Large intestine (tissue), 12 donors: ENCODE measurements at places on chromosomes 1 and 21.

DNA sequence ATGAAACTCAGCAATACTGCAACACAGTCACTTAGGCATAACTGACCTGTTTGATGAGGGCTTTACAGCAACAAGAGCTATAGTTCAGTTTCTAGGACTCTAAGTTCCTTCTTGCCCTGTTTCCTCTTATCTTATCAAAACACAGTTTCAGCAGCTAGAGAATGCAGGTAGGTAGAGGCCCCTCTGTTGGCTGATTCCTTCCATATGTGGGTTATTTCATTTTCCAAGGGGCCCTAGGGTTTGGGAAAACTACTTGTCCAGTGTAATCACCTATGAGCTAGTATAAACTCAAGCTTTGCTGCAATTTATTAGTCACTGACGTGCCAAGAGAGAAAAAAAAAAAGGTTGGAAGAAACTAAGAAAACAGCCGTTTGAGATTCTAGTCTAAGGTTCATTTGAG lies 607.7 kb upstream of the USP24 start:
- DNase-seq, result peak; percentile 77

DNA sequence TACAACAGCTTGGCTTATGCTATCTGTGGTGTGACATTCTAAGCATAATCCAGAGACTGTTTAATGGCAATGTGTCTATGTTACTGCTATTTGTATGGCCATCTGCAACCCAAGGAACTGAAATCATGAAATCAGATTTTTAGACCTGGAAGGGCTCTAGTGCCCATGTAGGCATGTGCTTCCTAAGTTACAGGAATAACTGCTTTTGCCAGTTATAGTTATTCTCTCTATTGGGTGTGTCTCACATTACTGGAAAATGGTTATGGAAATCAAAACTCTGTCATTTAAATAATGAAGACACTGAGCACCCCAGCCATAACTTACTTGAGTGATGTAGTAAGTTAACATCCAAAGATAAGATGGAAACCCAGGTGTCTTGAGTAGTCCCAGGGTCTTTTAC lies 12.6 kb upstream of the JUN start:
- DNase-seq, result no peak

DNA sequence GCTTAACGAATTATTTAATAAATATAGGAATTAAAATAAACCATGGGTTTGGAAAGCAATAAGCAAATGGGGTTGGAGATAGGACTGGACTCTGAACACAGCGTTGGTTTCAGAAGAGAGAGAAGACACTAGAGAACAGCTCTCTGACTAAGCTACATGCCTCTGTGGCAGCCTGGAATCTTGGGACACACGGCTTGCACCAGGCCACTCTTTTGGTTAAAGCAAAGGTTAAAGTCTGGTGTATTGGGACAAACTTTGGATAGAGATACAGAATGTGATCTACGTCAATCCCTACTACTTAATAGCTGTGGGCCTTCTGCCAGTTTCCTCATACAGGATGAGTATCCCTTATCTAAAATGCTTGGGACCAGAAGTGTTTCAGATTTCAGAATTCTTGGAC lies 49.7 kb upstream of the HSD17B7 start:
- no peak for DNase-seq

DNA sequence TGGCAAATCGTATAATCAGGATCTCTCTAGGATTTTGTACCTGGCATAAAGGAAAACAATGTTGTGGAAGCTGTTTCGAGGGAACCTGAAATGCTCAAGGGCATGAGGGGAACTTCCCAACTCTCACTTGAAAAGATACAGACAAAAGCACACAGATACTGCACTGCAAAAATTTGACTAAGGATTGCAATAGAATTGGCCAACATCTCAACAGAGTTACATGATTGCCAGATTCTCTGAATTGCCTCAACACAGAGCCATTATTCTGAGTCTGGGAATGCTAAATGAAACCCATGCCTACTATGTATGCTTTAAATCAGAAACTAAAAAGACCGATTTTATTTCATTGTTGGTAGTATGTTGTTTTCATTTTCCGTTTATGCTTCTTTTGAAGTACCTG lies 16.0 kb downstream of the KRTAP19-8 start:
- DNase-seq, result no peak

DNA sequence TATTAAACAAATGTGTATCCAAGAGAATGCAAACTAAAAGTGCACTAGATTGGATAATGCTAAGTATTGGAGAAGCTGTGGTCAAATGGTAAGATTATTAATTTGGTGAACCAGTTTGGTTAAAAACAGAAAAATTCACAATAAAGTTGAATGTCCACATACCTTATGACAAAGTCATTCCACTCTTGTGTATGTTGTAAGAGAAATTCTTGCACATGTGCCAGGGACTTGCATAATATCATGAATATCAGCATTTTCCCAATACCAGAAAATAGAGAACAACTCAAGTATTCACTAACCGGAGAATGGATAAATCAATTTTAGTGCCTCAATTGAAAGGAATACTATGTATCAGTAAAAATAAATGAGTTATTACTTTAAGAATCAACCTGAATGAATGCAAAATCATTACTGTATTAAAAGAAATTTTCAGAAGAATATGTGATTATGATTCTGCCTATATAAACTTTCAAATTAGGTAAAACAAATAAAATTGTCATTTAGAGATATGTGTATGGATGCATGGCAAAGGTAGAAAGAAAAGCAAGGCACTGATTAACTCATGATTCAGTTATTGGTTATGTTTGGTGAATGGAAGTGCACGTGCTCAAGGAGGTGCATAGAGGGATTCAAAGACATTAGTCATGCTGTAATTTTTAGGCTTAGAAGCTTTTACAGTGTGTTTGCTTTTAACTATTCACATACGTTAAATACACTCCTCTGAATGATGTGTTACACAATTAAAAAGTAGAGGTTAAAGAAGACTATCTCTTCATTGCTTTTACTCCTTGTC lies 217.4 kb upstream of the KCNK2 start:
- DNase-seq, result no peak

DNA sequence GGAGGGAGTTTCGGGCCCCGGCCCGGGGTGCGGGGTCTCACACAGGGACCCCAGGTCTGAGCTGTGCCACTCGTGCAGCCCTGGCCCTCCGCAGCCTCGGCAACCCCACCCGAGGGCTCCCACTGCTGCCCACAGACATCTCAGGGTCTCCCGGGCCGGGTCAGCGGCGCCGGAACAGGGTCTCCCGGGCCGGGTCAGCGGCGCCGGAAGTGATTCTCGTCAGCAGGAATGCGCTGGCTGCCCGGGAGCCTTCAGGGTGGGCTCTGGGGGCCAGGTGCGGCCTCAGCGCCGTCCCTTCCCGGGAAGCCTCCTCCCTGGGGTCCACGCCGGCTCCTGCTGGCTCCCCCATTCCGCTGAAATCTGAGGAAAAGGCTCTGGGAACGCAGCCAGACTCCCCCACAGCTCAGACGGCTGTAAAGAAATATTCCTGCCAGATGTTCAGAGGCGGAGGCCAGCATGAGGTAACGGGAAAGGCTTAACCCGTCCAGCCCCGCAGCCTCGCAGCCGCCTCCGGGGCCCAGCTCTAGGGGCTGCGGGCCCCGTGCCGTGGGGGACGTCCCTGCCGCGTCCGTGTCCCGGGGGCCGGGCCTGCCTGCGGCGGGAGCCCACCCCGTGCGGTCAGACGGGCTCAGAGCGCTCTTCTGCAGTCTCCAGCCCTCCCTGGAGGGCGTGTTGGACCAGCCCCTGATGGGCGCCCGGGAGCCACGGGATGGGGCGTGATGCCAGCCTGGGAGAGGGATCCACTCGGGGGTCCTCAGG lies 8.7 kb upstream of the COL6A1 start:
- DNase-seq, result peak; percentile 76

DNA sequence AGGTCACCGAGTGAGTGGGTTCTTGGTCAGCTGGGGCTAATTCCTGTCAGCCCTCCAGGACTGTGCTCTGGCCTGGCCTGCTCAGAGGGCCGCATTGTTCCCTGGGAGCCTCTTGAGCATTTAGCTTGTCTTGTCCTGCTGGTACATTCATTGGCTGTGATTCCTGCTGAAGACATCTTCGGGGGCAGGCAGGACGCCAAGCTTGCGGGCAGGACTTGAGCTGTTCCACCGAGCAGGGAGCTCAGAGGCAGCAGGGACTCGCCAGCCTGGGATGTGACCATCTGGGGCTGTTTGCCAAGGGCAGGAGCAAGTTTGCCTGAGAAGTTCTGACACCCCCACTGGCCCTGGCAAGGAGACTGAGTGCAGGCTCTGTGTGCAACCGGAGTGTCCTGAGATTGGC lies 7.0 kb upstream of the SLC26A9 start:
- no peak for DNase-seq

DNA sequence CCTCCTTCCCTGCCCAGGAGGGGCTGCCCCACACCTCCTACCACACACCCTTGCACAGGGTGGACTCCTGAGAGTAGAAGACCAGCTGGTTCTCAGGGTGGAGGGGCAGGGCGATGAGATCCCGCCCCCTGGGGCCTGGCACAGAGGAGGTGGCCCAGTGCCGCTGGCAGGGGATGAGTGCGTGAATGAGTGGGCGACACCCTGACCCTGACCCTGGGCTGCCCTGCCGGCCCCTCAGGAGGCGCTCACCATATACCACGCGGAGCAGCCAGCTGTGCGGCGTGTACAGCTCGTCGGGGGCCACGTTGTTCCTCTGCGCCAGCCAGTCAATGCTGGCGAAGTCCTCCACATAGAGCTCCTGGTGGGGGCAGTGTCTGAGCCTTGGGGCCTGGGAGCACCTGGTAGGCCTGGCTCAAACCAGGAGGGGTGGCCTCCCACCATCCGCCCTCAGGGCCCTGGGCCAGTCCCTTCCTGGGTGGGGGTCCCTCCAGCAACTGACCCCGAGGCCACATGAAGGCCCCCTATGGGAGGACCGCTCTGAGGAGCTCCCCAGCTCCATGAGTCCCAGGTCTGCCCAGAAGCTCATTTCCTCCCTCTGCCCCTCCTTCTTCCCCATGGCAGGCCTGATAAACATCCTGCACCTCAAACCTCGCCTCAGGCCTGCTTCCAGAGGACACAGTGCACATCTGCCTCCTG lies 13.0 kb downstream of the LSS start:
- DNase-seq, result no peak

- no peak for DNase-seq
Measured at GRCh38 chr1:39927538-39927937, 25.8 kb upstream of the MYCL start.

DNA sequence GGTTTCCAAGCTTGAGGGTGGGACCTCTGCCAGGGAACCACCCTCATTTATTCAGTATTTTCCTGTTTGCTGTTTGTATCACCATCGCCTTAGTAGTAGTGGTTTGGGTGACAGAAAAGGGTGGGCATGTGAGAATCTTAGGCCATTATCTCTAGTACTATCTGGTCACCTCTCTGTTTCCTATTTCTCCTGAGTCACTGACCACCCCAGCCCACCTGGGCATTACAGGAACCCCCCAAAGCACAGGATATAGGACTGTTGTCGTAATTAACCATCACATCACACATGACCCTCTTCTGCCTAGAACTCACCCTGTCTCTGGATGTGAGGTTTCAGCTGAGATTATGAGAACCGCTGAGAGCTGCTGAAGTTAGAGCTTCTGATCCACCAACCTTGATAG lies 60.4 kb downstream of the IL23R start:
- no peak for DNase-seq

DNA sequence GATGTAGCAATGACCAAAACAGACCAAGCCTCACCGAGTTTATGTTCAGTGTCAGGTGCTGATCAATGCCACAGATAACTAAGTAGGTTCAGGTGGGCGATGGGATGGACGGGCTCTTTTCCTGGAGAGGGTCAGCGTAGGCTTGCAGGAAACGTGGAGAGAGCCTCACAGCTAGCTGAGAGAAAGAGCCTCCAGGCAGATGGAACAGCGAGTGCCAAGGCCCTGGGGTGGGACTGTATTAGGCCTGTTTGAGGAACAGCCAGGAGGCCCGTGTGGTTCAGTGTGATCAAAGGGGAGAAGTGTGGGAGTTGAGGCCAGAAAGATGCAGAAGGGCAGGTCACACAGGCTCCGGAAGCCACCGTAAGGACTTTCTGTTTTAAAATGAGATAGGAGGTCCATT lies 7.3 kb upstream of the UTS2 start:
- DNase-seq, result no peak

- no peak for DNase-seq
Measured at GRCh38 chr1:37931102-37931360, 15.8 kb downstream of the INPP5B start.

DNA sequence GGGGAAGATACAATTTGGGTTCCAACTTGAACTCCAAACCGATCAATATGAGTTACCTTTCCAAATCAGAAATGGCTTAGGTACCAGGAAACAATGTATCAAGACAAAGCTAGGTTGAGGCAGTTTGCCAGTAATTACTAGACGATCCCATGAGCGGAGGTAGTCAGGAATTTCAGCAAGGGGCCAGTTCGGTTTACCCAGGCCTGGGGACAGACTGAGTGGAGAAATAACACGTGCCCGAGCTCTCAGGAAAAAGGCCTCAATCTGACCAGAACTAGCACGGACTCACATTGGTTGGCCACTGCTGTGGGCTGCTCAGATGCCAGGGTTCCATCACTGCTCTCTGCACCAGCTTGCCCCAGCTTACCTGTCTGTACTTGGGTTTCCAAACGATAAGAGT lies 15.3 kb downstream of the CLSTN1 start:
- no peak for DNase-seq

- no peak for DNase-seq
Measured at GRCh38 chr1:84037758-84038611, 39.1 kb upstream of the TTLL7 start.

DNA sequence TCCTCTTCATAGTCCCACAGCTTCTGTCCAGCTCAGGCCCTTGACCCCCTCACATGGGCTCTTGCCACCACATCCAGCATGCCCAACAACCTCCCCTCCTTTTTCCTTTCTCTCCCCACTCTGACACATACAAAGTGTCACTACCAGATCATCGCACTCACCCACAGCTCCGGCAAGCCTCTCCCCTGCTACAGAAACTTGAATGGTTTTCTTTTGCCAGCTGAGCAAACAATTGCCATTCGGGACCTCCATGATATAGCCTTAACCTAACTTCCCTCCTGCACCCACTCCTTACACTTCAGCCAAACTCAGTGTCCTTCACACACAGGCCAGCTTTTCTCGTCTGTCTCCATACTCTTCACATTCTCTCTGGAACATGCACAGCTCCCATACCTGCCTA lies 43.3 kb downstream of the MAB21L3 start:
- DNase-seq, result no peak

DNA sequence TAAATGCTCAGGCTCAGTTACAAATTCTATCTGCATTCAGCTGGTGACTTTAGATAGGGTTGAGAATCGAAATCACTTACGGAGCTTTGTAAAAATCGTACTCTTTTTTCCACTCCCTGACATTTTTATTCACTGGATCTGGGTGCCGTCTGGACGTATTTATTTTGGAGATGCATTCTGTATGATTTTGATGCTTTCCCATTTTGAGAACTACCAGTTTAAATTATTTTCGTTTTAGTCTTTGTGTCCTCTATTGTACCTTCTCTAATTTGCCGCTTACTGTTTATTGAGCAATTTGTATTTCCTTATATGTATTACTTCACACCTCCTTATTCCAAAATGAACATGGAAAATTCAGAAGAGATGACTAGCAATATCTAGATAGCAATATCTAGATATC lies 96.2 kb downstream of the FASLG start:
- no peak for DNase-seq

- no peak for DNase-seq
Measured at GRCh38 chr1:246106342-246106763, 400.7 kb downstream of the SMYD3 start.

GRCh38 chr1:170068923-170069322 lies 5.6 kb downstream of the KIFAP3 start:
- no peak for DNase-seq
